ENCODE measurements at places on chromosomes 2 and 18.

DNA sequence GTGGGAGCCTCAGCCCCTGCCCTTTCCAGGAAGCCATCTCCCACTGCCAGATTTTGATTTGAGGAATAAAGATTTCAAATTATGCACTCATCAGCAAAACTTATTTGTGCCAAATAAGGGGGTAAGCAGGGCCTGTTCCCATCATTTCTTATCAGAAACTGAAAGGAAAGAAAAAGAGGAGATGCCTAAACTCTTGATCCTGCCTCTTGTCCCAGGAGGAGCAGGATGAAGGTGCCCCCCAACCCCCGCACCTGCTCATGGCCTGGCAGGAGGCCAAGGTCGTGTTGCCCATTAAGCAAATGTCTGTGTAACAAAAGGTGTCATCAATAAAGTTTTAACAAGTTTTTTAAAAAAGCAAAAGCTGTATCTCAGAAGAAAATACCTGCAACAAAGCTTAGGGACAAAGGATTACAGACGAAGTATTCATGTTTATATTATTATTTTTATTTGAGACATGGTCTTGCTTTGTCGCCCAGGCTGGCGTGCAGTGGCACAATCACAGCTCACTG lies 80.0 kb downstream of the INPP5D start:
- no peak for DNase-seq

GRCh38 chr2:65662654-65663432 lies 230.4 kb upstream of the SPRED2 start:
- peak; percentile 49 for DNase-seq

DNA sequence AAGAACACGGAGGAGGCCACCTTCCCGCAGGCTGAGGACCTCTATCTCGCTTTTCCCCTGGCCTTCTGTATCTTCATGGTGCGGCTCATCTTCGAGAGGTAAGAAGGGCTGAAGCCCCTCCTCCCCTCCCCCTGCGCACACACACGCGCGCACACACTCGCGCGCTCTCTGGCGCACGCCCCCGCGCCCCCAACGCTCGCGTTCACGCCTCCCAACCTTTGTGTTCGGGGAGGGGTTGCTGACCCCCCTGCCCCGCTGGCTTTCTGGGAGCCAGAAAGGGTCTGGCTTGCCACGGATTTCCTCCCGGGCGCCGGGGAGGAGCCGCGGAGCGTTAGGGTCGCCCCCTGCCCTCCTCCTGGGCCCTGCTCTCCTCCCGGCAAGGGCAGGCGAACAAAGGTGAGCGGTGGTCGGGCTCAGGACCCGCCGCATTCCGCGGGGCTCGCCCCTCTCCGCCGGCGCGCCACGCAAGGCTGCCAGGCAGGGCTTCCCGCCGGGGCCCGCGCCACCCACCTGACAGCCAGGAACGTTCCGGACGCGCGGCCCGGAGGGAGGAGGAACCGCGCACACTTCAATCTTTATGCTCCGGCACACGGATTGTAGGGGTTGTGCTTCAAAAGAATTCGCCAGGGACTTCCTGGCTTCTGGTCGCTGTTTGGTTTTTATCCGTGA lies 583 bp downstream of the CERS6 start:
- peak; percentile 26 for DNase-seq

- no peak for DNase-seq
These were observed 154.2 kb upstream of the GATA6 start for GRCh38 chr18:22015156-22015555.

DNA sequence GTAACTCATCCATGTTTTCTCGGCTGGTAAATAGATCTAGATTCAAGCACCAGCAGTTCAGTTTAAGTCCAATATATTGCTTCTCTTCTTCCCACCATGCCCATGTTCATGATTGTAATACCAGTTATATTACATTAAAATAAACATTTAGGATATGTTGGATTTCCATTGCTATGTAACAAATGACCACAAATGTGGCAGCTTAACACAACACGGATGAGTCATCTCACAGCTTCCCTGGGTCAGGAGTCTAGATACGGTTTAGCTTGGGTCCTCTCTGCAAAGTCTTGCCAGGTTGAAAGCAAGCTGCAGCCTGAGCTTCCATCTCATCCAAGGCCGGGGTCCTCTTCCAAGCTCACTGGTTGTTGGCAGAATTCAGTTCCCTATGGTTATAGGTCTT lies 39.4 kb upstream of the SMAD2 start:
- DNase-seq: no peak

DNA sequence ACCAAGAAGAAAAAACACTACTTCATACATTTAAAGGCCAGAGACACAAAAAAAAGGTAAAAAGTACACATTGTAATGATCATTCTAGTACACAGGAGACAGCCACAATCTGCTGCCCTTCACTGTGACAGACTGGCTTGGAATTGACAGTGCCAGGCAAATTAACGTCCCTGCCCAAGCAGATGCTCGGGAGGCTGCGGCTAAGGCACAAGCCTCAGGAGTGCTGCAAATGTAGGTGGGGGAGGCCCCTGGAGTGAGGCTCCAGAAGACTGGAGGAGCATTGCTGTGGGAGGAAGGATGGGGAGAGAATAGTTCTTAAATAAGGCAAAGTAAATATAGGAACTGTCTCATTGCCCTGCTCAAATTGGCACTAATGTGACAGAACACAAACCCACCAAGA lies 18.6 kb downstream of the ERCC3 start:
- no peak for DNase-seq

DNA sequence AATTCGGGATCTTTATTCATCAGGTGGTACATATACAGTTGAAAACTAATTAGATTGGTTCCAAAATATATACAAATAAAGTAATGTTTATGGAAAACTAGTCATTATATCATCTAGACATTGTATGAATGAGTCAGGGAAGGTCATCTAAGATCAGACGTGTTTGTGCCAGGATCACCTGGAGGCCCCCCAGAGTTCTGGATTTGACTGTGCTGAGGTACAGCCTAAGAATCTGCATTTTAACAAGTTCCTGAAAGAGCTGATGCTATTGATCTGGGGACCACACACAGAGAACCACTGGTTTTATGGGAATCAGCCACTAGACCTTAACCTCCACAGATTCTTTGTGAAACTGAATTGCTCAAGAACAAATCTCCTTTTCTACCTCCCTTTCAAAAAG lies 43.2 kb downstream of the PARD6G start:
- no peak for DNase-seq

DNA sequence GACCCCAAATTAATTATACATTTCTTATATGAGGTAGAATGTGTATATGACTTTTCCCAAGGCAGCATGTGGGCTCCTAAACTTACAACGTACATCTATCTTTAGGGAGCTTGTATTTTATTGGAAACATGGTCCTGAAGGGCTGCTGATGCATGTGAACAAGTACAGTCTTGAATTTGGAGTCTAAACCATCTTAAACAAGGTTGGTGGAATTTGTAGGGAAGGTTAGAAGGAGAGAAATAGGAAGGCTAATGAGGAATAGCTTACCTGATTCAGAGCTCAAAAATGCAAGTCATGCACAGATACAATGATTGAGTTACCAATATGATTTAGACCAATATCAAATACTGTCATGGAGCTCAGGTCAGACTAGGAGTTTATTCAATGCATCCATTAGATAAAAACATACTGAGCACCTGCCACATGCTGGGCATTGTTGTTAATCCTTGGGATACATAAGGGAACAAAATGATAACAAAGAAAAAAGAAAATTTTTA lies 458.6 kb upstream of the ETAA1 start:
- DNase-seq: no peak

GRCh38 chr2:160210599-160211138 lies 10.6 kb upstream of the ITGB6 start:
- DNase-seq: peak; percentile 84

GRCh38 chr2:179909845-179910734 lies 48.7 kb upstream of the ZNF385B start:
- no peak for DNase-seq

GRCh38 chr18:60406721-60407120 lies 34.1 kb upstream of the MC4R start:
- DNase-seq: no peak

DNA sequence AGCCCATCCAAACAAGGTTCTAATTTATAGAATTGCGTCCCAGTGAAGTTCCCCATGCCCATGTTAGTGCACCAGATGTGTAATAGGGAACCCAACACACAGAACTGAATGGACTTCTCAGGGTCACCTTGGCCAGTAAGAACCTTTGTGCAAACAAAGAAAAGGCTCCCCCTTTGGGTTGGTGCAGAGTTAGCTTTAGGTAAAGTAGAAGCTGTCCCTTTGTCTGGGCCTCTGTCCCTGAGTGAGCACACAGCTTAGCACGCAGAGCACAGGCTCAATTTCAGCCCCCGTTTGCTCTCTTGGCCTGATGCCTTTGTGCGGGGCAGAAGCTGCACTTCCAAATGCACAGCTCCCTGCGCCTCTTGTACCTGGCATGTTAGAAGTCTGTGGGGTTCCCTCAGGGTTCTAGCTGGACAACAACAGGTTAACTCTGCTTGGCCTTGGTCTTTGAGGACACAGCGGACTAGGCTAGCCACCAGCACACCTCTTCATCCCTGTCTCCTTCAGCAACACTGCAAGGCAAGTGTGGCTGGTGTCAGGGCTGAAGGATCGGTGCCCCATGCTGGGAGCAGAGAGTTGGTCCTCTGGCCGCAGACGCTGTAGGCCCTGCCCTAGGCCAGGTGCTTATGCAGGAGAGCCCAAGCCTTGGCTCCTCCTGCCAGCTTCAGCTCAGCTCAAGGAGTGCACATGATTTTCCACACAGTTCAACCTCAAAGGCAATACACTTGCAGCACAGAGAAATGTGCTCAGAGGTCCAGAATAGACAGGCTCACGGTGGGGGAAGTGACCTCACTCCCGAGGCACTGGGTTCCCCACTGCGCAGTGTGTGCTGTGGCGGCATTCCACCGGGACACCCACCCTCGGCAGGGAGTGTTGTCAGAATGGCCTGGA lies 73.3 kb upstream of the FOSL2 start:
- no peak for DNase-seq

DNA sequence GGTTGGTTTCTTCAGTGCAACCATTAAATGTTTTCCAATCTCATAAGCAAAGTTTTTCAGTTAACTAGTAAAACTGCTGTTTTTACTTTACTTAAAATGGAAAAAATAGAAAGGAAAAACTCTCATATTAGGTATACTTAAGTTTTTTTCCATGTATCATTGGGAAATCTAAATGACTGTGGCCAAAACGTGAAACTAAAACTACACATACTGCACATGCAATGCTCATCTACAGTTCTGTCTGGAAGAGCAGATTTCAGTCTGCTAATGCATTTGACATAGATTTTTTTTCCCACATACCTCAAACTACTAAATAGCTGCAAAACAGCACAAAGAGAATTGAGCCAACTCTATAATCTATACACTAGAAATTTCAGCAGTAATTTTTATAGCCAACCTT lies 62.6 kb downstream of the COL5A2 start:
- peak; percentile 34 for DNase-seq

DNA sequence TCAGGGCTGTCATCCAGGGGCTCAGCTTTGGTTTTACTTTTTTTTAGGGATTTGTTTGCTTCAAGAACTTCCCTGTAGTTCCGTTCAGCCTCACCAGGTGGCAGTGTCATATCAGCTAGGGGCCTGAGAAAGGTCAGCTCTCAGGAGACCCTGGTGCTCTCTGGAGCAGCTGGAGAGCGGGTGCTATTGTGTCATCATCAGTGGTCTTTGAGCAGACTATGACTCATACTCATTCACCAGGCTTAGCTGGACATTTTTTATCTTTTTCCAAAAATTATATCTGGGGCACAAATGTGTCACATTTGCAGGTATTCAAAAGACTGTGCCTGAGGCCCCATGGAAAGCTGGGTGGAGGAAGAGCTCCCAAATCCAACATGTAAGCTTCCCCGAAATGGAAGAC lies 24.4 kb downstream of the ZNF892 start:
- peak; percentile 78 for DNase-seq

DNA sequence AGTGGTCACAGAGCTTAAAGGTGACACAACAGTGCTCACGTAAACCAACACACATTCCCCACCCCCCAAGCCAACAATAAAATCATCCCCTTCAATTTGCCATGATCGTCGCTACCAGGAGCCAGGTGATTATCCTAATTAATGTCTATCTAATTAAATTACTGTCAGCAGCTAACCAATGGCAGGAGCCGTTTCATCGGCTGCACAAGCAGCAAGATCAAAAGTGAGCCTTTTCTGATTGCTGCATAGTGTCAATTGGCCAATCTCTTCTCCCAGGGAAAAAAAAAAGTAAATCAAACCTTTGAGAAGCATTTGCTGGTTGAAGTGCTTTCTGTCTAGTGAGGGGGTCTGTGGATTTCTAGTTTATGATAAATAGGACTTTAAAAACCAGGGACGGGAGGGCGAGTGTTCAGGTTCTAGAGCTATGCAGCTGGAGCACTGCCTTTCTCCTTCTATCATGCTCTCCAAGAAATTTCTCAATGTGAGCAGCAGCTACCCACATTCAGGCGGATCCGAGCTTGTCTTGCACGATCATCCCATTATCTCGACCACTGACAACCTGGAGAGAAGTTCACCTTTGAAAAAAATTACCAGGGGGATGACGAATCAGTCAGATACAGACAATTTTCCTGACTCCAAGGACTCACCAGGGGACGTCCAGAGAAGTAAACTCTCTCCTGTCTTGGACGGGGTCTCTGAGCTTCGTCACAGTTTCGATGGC lies at the start of gene TBR1:
TSS of gene TBR1 (plus strand) at position 311 of the 721 bp plus-strand sequence. CDS start at position 425, 114 bp downstream.
- DNase-seq: no peak

DNA sequence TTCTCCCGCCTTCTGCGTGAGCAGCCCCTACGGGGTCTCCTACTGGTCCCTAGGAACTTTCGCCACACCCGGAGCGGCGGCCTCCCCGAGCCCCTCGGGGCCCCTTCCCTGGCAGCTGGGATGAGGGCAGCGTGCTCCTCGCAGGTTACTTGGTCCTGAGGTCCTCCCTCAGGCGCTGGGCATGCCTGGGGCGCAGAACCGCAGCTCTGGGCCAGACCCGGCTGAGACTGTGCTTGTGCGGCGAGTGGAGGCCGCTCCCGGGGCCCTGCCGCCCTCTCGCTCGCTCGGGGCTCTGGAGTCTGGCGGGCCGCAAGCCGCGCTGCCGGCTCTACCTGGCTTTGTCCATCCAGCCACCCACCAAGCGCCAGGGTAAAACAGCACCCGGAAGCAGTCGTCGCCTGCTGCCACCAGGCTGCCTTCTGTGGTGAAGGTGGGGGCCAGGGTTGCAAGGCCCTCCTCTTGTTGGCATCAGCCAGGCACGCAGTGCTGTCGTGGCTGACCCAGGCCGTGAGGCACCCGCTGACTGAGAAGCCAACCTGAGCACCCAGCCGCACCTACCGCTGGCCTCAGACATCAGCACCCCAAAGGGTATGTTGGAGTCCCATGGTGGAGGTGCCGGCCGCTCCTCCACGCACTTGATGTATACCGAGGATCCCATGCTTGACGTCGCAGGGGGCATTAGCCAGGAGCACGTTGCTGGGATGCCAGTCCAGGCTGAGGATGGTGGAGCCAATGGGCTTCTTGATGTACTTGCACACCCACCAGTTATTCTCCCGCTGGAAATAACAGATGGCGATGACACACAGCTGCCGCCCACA lies 46.1 kb upstream of the PTH2R start:
- DNase-seq: no peak

Data from fibroblast of pulmonary artery (primary cell).